Stimulated activated CD8-positive, alpha-beta memory T cell treated with anti-CD3 and anti-CD28 coated beads, Interleukin-2, amount 100 ng/mL, for 1 hour (primary cell): ENCODE measurements at places on chromosomes 13 and 19.

DNA sequence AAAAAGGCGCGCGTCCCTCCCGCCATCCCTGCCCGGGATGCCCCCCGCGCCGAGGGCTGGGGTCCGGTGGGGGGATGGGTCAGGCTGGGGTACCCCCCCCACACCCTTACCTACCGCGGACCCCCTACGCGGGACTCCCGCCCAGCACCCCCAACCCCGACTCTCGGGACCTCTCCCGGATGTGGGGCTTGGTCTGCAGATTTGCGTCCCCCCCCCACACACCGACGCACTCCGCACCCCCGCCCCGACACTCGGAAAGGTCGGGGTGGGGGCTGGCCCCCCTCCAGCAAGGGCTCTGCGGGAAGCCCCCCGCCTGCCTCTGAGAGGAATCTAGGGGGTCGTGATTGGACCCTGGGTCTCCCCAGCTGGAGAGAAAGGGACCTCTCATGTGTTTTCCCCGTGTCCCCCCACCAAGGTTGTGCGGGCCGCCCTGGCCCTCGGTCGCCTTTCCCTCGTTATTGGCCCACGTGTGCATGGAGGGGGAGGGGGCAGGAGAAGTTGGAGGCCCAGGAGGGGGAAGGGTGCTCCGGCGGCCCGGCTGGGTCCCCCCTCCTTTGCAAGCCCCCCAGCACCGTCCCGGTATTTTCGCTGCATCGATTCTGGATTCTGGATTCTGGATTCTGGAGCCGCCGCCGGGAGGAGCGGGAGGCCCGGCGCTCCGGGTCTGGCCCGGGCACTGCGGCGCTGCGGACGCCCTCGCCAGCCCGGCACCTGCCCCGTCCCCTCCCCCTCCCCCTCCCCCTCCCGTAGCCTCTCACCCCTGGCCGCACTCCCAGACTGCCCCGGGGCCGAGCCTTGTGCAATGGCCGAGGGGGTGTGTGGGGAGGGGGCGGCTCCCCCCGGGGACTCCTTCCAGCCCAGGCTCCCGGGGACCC lies 607 bp downstream of the NFIC start:
- DNase-seq = no peak

DNA sequence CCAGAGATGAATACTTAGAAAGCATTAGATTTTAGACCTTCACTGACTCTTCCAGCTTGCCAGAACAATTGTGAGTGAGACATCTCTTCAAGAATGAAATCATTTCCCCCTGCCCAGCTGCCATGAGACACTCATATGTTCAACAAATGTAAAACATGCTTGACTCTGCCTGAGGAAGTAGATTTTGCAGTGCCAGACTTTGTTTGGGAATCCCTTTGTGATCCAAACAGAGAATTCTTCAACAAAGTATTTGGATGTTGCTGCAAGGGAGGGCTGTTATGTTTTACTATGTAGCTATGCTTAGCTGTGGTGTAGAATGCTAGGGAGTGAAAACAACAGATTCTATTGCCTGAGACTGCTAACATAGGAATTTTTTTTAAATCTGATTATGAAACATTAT lies 416.4 kb downstream of the DCT start:
- DNase-seq = no peak

DNA sequence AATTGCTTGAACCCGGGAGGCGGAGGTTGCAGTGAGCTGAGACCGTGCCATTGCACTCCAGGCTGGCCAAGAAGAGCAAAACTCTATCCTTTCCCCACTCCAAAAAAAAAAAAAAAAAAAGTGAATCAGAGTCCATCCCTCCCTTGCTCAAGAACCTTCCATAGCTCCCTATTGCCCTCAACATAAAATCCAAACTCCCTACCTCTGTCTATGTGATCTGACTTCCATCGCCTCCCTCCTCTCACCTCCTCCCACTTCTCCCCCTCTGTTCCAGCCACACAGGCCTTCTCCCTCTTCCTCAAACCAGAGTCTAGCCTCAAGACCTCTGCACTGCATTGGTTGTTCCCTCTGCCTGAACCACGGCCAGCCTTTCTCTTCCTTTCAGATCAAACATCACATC lies 10.0 kb upstream of the TLE2 start:
- no peak for DNase-seq

DNA sequence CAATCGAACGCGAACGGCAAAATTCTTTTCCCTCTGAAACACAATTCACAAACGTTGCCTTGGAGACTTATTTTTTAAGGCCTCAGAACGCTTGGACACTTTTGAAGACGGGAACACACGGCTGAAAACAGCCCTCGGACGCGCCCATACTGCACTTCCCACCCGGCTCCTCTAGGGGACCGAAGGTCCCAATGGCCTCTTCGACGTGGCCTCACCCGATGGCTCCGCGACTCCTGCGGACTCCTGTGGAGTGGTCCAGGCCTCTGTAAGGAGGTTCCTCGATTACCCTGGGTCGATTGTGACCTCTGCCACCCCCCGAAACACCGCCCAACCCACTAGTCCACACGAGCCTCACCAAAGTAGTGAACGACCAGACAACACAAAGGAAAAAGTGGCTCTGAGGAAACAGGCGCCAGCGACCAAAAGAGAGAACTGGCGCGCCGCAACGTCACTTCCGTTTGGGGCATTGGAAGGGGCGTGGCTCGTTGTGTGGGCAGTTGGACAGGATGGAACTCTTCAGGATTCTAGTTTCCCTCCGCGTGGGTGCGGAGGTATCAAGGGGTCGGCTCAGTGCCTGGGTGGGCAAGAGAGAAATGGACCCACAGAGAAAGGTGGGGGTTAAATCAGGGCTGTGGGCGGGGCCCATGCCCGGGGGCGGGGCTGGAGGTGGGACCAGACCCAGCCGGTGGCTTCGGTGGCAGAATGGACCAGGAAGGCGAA lies at the start of gene ZNF560:
Gene ZNF560 (minus strand): TSS at position 434 of the 720 bp plus-strand sequence. CDS start 23,303 bp downstream, outside the sequence.
- no peak for DNase-seq

GRCh38 chr13:85741017-85741416 lies 58.2 kb downstream of the SLITRK6 start:
- DNase-seq = no peak
